ENCODE measurements at places on chromosomes 6 and 20. TPM values are rescaled to one million over a fixed set of nuclear protein-coding genes. Genes with fewer than 3 reads are reported as not detected.
A peak's percentile ranks its signal among the peaks of the same experiment; 100 is the strongest.

GRCh38 chr20:53265304-53265875 is 293.2 kb downstream of the TSHZ2 start:
- no peak overlapping the region for H3K4me3 ChIP-seq
- no peaks in the 10 kb centered on the region for H3K36me3 ChIP-seq
- no peak for DNase-seq

GRCh38 chr6:106731144-106731842 is 101.9 kb downstream of the QRSL1 start:
- no peaks in the 10 kb centered on the region for H3K4me1 ChIP-seq
- no peak for DNase-seq
- peaks cover 9% of the 10 kb centered on the region for H3K27me3 ChIP-seq
- H3K4me3 ChIP-seq, result no peak overlapping the region
- no peaks in the 10 kb centered on the region for H3K36me3 ChIP-seq
- H3K27ac ChIP-seq, result no peak overlapping the region

DNA sequence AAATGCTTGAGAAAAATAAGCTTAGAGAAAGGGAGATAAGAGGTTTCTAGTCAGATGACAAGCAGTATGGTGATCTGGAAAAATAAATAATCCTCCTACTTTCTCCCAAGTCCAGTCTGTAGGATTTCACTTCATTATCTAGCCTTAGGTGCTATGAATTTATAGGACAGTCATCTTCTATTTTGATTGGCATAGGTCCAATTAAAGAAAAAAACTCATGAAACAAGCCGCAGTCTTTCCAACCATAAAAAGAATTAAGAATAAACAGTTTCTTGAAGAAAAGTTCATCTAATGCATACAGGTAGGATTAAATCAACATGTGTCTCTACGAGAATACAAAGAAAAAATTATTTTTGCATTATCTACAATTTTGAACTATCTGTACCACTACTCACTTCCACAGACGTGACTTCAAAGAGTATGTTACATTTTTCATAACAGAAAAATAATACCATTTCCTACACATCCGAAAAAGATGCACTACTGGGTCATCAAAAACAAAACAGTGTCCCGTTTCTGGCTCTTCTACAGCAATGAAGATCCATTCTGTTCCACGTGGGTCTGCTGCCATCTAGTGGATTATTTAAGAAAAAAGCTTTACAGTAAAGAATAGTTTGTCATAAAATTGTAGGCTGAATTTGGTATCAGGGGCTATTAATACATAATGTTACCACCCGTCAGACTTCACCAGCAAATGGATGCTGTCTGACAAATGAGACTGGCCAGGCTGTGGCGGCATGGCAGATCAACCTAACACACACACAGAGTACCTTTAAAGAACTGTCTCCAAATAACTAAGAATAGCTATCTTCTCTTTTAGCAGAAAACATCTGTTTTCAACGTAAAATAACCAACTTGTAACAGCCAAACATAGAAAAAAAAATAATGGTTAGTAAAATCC is 28.9 kb downstream of the STX7 start:
- H3K36me3 ChIP-seq, result peaks cover 5% of the 10 kb centered on the region
- peaks cover 10% of the 10 kb centered on the region for H3K4me1 ChIP-seq
- H3K27ac ChIP-seq, result no peak overlapping the region
- DNase-seq, result peak; percentile 86
- H3K4me3 ChIP-seq, result no peak overlapping the region

- H3K4me3 ChIP-seq, result peak overlapping the region; percentile 70
- no peaks in the 10 kb centered on the region for H3K36me3 ChIP-seq
- H3K4me1 ChIP-seq, result peaks cover 32% of the 10 kb centered on the region
- DNase-seq, result peak; percentile 68
These were observed 684 bp upstream of the DNAH8 start for GRCh38 chr6:38714239-38715015.

DNA sequence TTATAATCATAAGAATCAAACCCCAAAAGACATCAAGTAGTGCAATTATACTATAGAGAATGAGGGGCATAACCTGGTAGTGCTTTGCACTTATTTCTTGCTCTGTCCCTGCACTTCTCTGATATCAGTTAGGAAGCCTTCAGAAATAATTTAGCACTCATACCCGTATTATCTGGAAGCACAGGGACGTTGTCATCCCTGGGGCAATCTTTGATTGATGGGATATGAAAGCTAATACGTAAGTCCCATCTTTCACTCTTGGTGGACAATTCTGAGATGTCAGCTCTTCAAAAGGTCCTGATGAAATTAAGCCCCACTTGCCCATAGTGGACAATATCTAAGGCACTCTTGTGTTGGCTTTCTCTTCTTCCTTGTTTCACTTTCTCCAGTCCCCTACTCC is 144.9 kb downstream of the HACE1 start:
- no peak overlapping the region for H3K4me3 ChIP-seq
- H3K4me1 ChIP-seq, result no peaks in the 10 kb centered on the region
- H3K27me3 ChIP-seq, result no peaks in the 10 kb centered on the region

The GTSF1L gene
- total RNA-seq, result not detected
